BJ (cell line): ENCODE measurements at places on chromosomes 11 and 22.

DNA sequence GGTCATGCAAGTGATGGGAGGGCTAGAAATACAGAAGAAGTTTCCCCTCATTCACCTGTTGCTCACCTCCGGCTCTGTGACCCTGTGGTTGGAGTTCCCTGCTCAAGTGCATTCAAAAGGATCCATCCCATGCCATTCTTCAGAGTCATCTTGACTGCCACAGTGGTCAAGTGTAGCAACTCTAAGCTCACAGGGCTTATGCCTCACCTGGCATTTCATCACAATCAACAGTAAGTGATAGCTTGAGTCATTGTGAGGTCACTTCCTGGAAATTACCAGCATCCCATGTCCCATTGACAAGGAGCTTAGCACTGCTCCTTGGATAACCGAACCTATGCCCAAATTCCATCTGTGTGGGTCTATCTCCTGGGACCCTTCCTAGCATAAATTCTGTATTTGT, 55.6 kb downstream of the OR4C45 start:
- no peak for DNase-seq

DNA sequence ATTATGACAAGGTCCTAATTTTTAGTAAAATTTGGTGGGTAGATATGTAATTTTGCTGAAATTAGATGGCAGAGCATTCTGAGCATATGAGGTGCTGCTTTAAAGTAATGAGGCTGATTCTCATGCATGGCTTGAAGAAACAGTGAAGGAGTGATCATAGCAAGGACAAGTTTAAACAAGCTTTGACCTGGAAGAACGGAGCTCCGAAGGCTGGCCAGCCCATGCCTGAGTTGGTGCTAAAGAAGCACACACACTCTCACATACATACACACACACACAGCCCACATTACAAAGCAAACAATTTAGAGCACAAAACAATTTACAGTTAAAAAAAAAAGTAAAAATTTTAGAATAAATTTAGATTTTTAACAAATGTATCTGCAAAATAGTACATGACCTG, 150.7 kb downstream of the DCDC1 start:
- no peak for DNase-seq

DNA sequence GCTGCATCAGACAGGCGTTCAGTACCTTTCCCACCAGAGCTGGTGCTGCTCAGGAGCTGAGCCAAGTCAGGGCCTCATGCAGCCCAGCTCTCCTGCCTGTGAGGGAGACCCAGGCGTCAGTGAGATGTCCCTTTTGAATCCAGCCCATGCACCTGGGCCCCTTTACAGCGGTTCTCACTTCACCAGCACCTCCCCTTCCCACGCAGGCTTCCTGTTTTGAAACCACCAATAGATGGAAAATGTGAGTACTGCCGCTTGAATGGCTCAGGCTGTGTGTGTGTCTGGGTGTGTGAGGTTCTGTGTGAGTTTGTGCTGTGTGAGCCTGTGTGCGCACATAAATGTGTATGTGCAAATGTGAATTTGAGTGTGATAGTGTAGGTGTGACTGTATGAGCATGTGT, 88.4 kb downstream of the UBASH3B start:
- no peak for DNase-seq

DNA sequence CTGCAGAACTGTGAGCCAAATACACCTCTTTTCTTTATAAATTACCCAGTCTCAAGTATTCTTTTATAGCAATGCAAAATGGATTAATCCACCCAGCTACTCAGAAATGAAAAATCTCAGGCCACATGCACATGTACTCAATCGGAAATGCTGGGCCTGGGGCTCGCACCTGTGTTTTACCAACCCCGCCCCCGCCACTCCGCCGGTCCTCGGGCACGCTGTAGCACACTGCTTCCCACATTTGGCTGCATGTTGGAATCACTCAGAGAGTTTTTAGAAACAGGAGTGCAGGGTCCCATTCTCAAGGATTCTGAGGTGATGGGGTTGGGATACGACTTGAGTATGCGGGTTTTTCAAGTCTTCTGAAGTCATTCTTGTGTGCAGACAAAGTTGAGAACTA, 284.4 kb downstream of the NTM start:
- no peak for DNase-seq

DNA sequence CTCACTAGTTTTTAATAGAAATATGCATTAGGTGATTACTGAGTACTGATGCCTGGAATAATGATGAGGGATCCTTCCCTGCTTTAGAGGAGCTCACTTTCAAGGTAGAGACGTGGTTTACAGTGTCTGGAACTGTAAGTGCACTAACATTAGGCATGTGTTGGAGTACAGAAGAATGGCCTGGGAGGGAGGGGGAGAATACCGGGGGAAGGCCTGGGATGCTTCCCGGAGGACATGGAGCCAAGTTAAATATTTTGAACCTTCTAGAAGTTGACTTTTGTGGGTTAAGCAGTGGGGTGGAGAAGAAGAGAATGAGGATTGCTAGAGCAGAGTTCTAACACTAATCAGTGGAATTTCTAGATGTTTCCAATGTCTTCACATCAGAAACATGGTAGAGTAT, 261.6 kb downstream of the NELL1 start:
- DNase-seq, result no peak

- DNase-seq, result peak; percentile 34
Observed at GRCh38 chr11:2312232-2313042, 10.6 kb downstream of the TSPAN32 start.

DNA sequence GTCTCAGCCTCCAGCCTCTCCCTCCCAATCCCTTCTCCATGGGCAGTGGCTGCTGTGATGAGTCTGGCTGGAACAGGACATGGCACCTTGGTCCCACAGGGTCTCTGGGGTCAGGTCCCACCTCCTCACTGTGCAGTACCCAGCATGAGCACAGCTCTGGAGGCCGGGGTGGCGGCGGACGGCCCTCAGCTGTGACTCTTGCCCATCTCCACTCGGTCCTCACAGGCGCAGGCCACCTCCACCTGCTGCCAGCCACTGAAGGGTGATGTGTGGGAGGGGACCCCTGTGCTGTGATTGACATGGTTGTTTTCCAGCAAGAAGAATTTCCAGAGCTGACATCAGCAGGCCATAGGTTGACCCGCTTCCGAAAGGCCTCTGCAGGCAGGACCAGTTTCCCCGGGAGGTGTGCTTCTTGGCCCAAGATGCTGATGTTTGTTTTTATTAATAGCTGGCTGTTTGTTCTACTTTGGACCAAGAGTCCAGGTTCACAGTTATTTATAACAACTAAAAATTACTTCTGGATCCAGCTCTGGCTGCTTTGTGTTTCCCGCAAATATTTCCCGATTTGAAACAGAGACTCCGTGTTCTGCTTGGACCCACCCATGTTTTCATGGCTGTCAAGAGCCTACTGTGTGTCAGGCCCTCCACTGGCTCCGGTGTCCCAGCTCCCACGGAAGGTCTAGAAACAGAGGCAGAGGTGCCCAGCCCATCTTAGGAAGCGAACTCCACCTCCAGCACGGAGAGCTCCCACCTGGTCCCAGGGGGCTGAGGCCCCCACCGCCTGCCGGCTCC, 45.7 kb downstream of the SCUBE1 start:
- no peak for DNase-seq

- DNase-seq, result no peak
Observed at GRCh38 chr22:44159221-44159620, 21.5 kb upstream of the PARVG start.

DNA sequence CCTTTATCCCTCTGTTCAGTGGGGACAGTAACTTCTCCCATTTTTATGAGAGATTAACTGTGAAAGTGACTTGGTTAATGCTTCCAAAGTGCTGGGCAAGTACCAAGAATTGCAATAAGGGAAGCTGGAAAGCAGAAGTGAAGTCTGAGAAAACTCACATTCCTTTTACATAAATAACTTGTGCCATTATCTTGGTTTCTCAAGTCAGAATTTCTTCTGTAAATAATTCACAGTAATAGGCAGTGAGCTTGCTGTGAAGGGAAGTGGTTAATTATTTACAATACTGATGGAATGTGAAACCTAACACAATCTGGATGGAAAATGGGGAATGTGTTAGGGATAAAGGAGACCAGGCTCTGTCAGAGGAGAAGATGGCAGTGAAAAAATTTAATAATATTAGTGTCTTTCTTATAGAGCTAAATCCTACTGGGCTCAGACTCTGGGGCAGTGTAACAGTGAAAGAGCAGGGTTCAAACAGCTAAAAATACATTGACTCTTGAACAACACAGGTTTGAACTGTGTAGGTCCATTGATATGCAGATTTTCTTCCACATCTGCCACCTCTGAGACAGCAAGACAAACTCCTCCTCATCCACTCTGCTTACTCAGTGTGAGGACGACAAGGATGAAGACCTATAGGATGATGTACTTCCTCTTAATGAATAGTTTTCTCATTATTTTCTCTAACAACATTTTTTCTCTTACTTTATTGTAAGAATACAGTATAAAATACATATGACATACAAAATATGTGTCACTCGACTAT, 251.5 kb upstream of the ISX start:
- DNase-seq, result peak; percentile 3

- no peak for DNase-seq
Observed at GRCh38 chr22:20741634-20742581, 32.0 kb upstream of the SERPIND1 start.

- no peak for DNase-seq
Observed at GRCh38 chr11:67607507-67607906, 771 bp downstream of the NDUFV1 start.

DNA sequence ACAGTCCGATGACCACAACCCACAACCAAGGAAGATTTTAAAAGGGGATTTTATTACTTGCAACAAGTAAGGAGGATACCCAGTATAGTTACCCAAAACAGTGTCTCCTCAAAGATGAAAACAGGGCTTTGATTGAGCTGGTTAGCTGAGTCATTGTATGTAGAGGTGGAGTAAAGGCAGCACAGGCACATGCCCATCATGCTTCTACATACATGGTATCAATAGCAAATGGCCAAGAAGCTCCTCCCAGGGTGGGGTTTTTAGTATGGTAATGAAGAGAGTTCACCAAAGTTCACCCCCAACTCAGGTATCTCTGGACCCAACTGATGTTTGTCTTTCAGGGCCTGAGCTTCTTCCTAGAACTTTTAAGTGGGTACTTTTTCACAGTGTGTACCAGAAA, 157.1 kb upstream of the CEP126 start:
- DNase-seq, result no peak

DNA sequence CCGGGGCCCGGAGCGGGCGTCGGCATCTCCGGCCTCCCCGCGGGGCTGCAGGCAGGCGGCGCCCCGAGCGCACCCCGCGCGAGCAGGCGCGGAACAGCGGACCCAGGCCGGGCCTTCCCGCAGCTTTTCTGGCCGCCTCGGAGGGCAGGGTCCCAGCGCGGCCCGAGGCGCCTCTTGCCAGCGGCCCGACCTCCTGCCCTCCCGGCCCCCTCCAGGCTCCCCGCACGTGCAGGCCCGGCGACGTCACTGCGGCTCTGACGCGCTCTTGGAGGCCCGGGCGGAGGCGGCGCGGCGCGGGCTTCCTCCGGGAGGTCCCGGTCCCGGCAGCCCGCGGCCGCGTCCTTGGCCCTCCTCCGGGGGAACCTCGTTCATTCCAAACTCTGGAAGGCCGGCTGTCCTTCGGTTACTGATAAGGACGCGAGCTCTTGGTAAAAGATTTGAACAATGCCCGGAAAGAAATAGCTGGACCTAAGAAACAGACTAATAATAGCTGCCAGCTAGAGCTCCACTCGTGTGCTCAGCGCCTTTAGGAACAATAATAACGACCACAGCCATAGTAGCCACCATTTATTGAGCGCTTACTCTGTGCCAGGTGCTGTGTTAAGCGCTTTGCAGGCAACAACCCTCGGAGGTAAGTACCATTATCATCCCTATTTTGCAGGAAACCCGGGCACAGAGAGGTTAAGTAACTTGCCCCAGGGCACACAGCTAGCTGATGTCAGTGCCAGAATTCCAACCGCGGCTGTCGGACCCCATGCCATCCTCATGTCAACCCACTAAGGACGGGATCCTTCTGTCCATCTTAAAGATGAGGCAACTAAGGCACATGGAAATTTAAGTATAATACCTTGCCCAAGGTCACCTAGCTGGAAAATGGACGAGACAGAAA, 39.1 kb upstream of the CREB3L1 start:
- DNase-seq, result no peak

- DNase-seq, result no peak
Observed at GRCh38 chr11:69935941-69936505, 116.8 kb upstream of the FGF3 start.

DNA sequence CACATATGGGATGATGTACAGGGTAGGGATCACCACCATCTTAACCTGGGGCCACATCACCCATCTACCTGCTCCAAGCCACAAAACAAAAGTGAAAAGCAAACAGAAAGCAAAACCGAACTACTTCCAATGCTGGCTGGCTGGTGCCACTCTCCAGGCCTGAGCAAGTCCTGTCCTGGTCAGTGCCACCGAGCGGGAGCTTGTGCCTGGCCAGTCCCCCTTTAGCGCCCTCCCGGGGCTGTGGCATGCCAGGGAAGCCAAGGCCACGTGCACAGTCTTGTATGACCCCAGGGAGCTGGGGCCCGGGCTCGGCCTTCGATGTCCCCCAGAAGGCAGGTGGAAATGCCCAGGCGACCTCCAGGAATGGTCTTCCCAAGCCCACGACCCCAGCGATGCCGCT, 17.9 kb upstream of the NAP1L4 start:
- DNase-seq, result no peak

GRCh38 chr11:2824851-2825250, 60.7 kb downstream of the CDKN1C start:
- no peak for DNase-seq

- DNase-seq, result no peak
Observed at GRCh38 chr11:18225913-18226312, 10.7 kb downstream of the SAA4 start.

GRCh38 chr11:47714554-47715081, 551 bp downstream of the AGBL2 start:
- DNase-seq, result no peak

- no peak for DNase-seq
Observed at GRCh38 chr22:34526681-34527080, 539.3 kb upstream of the ISX start.

DNA sequence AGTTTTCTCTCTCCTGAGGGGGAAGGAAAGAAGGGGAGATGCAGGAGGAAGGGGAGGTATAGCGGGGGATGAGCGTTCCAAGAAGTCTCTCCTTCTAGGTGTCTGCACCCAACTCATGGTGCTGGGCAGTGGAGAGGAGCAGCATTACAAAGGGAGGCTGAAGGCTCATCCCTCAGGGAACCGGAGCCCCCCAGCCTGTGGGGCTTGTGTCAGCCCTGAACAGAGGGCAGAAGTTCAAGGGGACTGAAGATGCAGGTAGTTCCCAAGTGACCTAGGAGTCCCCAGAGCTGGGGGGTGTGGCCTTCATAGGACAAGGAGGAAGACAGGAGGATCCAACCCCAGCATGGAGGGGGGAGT, 1.8 kb downstream of the C11orf68 start:
- DNase-seq, result no peak
